ENCODE measurements at places on chromosomes 6 and 20. TPM values are rescaled to one million over a fixed set of nuclear protein-coding genes. Genes with fewer than 3 reads are reported as not detected.

Gene LY6G6C
- total RNA-seq = not detected

Gene LRFN2
- total RNA-seq = not detected

Gene RIPOR2
- 13.8 TPM for total RNA-seq

Gene CLPSL1
- total RNA-seq = 1.3 TPM

Gene GGT7
- total RNA-seq = 21.8 TPM

Gene DNAH8
- total RNA-seq = not detected

Gene SFTA2
- total RNA-seq = not detected

Gene C6orf118
- not detected for total RNA-seq
